ENCODE measurements at places on chromosomes 4 and X.

GRCh38 chr4:145498430-145498829 lies 16.8 kb downstream of the SMAD1 start:
- H3K36me3 ChIP-seq: no peaks in the 10 kb centered on the region
- H3K27me3 ChIP-seq: no peaks in the 10 kb centered on the region
- peaks cover 21% of the 10 kb centered on the region for H3K4me1 ChIP-seq
- DNase-seq: no peak

GRCh38 chrX:44173219-44173618 lies 170.3 kb downstream of the EFHC2 start:
- DNase-seq: no peak
- H3K27ac ChIP-seq: no peak overlapping the region
- H3K4me3 ChIP-seq: no peak overlapping the region
- no peaks in the 10 kb centered on the region for H3K36me3 ChIP-seq
- no peaks in the 10 kb centered on the region for H3K4me1 ChIP-seq

- no peaks in the 10 kb centered on the region for H3K27me3 ChIP-seq
- peaks cover 5% of the 10 kb centered on the region for H3K36me3 ChIP-seq
- H3K4me3 ChIP-seq: no peak overlapping the region
- DNase-seq: no peak
- H3K4me1 ChIP-seq: no peaks in the 10 kb centered on the region
- H3K27ac ChIP-seq: no peak overlapping the region
These were observed 49.5 kb downstream of the ZAR1 start for GRCh38 chr4:48539597-48539996.

- no peaks in the 10 kb centered on the region for H3K27me3 ChIP-seq
- no peak overlapping the region for H3K4me3 ChIP-seq
- no peaks in the 10 kb centered on the region for H3K4me1 ChIP-seq
- no peak overlapping the region for H3K27ac ChIP-seq
These were observed 25.1 kb upstream of the ANKRD50 start for GRCh38 chr4:124737619-124738018.

DNA sequence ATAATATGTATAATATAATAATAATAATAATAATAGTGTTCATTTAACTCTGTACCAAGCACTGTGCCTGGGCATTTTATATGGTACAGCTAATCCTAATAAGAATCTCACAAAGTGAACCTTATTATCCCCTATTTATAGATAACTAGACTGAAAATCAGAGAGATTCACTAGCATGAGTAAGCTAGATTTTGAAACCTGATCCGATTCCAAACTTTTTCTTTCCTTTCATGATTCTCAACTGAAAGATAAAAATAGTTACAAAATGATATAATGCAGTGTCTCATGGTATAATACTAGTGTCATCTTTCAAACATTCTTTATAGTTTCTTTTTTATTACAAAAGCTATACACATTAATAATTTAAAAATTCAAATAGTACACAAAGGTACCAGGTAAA lies 55.9 kb upstream of the RNF128 start:
- H3K27me3 ChIP-seq: no peaks in the 10 kb centered on the region
- DNase-seq: no peak
- H3K27ac ChIP-seq: no peak overlapping the region
- H3K4me3 ChIP-seq: no peak overlapping the region
- no peaks in the 10 kb centered on the region for H3K36me3 ChIP-seq

DNA sequence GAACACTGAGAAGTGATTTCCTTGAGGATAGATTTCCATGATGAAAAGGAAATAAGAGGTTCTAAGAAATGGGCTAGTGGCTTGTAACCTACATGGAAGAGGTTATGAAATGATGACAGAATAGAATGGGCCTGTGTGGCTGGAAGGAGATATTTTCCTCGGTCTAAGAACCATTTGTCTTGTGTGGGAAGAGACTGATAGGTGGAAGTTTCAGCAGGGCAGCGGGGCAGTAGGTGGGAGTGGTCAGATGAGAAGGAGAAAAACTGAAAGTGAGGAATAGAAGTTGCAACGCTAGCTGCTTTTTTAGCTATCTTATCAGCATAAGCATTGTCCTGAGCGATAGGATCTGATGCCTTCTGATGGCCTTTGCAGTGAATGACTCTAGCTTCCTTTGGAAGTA lies 211.4 kb upstream of the GALNT7 start:
- no peaks in the 10 kb centered on the region for H3K36me3 ChIP-seq
- H3K4me3 ChIP-seq: no peak overlapping the region
- H3K27ac ChIP-seq: no peak overlapping the region
- no peaks in the 10 kb centered on the region for H3K4me1 ChIP-seq

DNA sequence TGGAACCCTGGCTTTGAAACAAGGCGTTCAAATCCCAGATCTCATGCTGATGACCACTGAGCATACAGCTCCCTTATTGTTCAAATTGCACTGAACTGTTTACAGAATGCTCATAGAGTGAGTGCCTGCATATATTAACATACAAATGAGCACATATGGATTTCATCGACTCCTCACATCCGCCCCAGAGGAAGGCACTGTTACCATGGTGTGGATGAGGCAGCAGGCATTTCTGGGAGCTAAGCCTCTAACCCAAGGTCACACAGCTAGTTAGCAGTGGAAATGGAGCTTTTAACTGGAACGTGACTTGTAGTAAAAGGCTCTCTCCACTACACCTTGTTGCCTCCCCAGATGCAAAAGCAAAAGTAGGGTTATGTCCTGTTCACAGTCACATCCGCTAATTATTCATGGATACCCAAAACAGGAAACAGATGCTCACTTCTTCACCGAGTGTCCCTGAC lies 289.7 kb downstream of the STK32B start:
- no peak overlapping the region for H3K27ac ChIP-seq
- H3K36me3 ChIP-seq: no peaks in the 10 kb centered on the region
- no peak overlapping the region for H3K4me3 ChIP-seq
- H3K27me3 ChIP-seq: no peaks in the 10 kb centered on the region
- no peak for DNase-seq

DNA sequence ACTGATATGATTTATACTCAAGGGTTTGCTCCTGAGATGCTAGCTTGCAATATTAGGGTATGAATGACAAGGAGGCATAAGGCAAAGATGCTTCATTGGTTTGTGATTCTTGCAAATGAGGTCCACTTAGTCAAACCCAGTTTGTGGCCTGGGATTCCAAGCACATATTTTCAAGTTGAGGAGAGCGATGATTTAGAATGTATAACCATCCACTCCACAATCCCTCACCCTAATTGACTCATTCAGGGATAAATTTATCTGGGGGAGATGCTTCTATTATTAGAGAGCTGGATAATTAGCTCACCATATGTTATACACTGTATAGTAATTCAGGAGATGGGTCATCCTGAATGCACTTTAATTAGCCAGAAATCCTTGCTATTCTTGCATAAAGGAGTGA lies 118.3 kb upstream of the PUDP start:
- no peaks in the 10 kb centered on the region for H3K36me3 ChIP-seq
- peaks cover 15% of the 10 kb centered on the region for H3K4me1 ChIP-seq
- no peak overlapping the region for H3K27ac ChIP-seq
- DNase-seq: no peak
- H3K4me3 ChIP-seq: no peak overlapping the region

DNA sequence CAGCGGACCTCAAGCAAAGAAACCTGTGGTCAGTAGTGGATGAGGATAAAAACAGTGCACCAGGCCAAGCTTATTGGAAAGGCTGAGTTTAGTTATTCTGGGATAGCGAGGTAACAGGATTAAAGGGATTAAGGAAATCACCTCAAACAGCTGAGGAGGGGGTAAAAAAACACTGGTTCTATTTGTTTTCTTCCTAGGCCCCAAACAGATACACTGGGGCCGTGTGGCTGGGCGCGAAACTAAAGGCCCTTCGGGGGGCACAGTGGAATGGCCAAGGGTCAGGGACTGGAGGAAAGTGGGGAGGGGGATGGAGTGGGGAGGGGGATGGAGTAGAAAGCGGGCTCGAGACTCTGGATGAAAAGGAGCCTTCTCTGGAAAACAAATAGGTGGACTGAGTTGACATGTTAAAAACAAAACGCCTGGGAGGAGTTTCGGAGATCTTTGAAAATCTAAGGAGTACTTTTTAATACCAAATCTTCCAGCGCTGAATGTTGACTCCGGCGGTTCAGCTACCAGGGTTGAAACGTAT lies 2.9 kb downstream of the SOX3 start:
- H3K27ac ChIP-seq: no peak overlapping the region
- no peaks in the 10 kb centered on the region for H3K36me3 ChIP-seq
- no peaks in the 10 kb centered on the region for H3K27me3 ChIP-seq
- DNase-seq: no peak
- no peaks in the 10 kb centered on the region for H3K4me1 ChIP-seq

DNA sequence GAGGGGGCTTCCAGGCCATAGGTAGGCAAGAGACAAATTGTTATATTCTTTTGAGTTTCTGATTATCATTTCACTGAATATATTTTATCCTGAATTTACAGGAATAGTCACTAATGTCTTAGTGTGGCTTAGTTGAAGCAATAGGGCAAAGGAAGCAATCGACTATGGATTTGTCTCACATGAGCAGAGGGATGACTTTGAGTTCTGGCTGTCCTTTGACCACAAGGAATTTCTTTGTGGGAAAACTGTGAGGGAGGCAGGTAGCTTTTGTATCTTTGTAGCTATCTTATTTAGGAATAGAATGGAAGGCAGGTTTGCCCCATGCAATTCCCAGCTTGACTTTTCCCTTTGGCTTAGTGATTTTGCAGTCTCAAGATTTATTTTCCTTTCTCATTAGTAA lies 207.3 kb upstream of the ANXA10 start:
- H3K27me3 ChIP-seq: no peaks in the 10 kb centered on the region
- no peak for DNase-seq
- no peaks in the 10 kb centered on the region for H3K4me1 ChIP-seq
- H3K36me3 ChIP-seq: no peaks in the 10 kb centered on the region

DNA sequence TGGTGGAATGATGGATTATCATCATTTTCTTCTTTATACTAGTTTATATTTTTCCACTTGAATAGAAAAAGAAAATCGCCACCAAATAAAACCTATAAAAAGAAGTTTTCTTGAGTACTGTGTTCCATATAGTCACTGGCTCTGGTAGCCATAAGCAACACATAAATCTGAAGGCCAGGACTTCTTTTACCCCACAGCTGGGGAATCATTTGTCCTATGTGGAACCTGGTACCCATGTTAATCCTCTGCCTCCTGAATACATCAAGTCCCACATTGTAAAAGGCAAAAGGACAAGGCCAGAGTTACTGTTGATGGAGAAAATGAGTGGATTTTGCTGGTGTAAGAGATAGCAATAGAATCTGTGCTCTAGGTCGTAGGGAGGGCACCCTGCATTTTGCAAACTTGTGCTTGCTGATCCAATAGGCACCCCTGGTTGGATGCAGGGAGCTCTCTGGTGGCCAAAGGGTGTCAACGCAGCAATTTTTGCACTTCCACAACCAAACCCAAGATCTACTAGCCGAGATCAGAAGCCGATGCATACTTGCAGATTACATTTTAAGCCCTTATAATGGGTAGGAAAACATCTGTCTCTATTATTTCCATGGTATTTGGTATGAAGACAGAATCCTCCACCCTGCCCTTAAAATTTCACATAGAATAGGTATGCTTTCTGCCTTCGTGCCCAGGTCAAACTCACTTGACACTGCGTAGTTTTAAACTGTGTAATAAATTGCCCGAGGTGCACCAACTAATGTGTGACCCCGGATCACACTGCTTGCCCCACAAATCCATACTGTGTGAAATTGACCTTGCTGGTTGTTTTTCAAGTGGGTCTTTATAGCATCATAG lies 146.2 kb upstream of the SCML1 start:
- H3K4me1 ChIP-seq: no peaks in the 10 kb centered on the region
- H3K27ac ChIP-seq: no peak overlapping the region
- DNase-seq: no peak
- no peaks in the 10 kb centered on the region for H3K27me3 ChIP-seq

DNA sequence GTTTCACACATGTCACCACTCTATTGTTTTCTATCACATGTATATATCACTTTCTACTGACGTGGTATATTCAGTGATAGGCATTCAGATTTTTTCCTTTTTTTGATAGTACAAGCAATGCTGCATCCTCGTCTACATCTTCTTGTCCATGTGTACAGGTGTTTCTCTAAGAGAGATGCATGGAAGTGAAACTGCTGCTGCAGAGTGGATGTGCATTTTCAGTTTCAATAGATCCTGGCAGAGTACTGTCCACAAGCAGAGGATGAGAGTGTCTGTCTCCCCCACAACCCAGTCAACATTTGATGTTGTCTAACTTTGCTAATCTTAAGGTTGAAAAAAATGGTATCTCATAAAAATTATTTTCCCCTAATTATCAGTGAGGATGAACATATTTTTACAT lies 194.0 kb upstream of the CASK start:
- no peak overlapping the region for H3K27ac ChIP-seq
- no peaks in the 10 kb centered on the region for H3K4me1 ChIP-seq
- H3K27me3 ChIP-seq: no peaks in the 10 kb centered on the region
- H3K4me3 ChIP-seq: no peak overlapping the region
- DNase-seq: no peak

Data from GM12878 (cell line).